ENCODE measurements at places on chromosomes 4 and X.

DNA sequence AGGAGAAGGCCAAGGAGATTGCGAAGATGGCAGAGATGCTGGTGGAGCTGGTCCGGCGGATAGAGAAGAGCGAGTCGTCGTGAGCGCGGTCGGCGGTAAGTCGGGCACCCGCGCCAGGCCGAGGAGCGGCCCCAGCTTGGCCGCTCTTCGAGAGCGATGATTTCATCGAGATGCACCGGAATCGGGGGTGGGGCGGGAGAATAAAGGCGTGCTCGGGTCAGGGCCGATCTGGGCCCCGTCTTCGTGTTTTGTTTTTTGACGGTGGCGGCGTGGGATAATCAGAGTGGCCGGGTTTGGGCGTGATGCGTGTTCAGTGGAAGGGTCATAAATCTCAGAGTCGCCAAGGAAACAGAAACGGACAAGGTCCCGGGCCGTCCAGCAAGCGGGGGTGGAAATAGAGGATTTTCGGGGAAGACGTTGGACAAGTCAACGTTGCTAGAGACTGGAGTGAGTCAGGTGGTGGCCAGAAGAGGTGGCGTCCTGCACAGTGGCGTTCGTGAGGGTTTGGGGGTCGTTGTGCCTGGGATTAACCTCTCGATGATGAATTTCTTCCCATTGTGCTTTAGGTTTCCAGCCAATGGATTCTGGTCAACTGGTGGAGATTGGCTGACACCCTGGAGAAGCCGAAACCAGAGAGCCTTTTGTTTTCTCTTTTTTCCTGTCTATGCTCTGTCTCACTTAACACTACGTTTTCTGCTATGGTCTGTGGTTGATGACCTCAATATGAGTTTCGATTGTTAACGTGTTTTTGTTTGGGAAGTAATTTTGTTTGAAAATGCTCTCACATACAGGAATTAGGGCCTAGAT is 882 bp downstream of the MRFAP1 start:
- DNase-seq, result peak; percentile 28

GRCh38 chrX:14356401-14356800 is 172.9 kb upstream of the GLRA2 start:
- DNase-seq, result no peak

- DNase-seq, result no peak
These were observed 61.6 kb upstream of the NOCT start for GRCh38 chr4:138953961-138954371.

- DNase-seq, result no peak
These were observed 125.4 kb upstream of the DMD start for GRCh38 chrX:33336783-33337182.

- DNase-seq, result no peak
These were observed 216.3 kb upstream of the SFRP2 start for GRCh38 chr4:154005171-154005520.

DNA sequence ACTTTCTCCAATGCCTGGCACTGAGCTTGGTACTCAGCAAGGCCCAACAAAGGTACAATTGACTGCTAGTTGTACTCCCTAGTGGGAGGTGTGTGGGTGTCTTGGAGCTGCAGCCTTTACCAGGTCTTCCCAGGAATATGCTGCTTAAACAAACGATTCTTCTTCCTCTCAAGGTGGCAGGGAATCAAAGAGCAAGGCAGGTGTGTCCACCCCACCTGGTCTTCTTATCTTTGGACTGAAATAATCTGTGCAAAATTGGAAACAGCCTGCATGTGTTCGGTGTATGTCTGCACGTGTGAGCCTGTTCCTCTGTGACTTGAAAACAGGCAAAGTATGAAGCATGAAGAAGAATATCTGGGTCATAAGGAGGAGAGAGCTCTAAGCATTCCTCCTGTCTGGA is 235.3 kb downstream of the PTTG2 start:
- DNase-seq, result no peak

DNA sequence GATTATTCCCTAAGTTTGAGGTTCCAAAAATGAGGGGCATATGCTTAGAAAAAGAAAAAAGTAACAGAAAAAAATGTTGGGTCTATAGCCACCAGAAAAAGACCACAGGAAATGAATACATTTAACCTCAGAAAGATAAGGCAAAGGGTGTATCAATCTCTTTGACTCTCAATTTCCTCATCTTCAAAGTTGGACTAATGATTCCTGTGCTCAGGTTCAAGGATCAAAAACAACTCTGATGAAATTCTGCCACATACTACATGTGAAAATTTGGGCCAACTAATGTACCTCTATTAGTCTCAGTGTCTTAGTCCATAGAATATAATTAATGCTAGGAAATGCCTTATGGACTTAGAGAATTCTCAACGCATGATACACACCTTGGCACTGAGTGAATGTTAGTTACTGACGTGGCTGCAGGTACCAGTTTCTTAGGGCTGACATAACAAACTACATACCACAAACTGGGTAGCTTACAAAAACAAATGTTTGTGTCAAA is 257.7 kb downstream of the ANKRD50 start:
- no peak for DNase-seq

GRCh38 chrX:119273420-119274192 is 37.5 kb downstream of the PGRMC1 start:
- peak; percentile 6 for DNase-seq

Data from activated CD8-positive, alpha-beta memory T cell treated with anti-CD3 and anti-CD28 coated beads for 4 hours (primary cell).